GM12878 (cell line): ENCODE measurements at places on chromosomes 7 and 10.

DNA sequence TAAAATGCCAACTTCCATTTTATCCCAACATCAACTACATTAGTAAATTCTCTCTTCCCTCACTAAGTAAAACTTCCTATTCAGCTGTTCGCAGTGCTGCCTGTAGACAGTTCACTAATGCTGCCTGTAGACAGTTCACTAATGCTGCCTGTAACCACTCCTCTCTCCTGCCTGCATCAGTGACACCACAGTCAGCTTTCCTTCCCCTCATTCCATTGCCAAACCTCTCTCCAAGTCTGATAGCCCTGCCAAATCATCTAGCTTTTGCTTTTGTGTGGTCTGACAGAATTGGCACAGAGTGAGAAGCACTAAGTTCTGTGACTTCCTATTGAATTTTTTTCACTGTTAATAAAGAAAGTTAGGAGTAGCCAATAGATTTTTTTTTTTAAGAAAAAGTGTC is 43.0 kb upstream of the MACC1 start:
- DNase-seq, result no peak
- no peaks in the 10 kb centered on the region for H3K36me3 ChIP-seq
- no peak overlapping the region for H3K4me3 ChIP-seq
- no peaks in the 10 kb centered on the region for H3K4me1 ChIP-seq
- H3K27me3 ChIP-seq, result no peaks in the 10 kb centered on the region

- no peak for DNase-seq
- no peaks in the 10 kb centered on the region; the same call in 1 of the 2 replicates for H3K27me3 ChIP-seq
- no peak overlapping the region for H3K27ac ChIP-seq
These were observed 7.1 kb downstream of the CCDC201 start for GRCh38 chr7:45865594-45866410.

- H3K4me3 ChIP-seq, result no peak overlapping the region
- H3K4me1 ChIP-seq, result peaks cover 30% of the 10 kb centered on the region
- H3K27me3 ChIP-seq, result peaks cover 3% of the 10 kb centered on the region; the same call in 1 of the 2 replicates
- no peaks in the 10 kb centered on the region for H3K36me3 ChIP-seq
These were observed 5.7 kb downstream of the TNS3 start for GRCh38 chr7:47576031-47576865.

DNA sequence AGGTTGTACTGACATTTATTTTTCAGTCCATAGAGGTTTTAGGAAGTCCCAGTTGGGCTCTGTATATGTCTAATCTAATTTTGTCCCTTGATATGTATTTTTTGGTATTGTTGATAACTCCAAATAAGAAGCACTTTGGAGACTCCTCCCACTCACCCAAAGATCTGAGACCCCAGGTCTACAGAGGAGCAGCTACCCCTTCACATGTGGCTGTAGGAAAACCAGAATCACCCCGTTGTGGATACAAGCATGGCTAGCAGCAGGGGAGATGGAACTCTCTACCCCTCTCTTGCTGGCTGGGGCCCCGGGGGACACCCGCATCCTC is 9.4 kb downstream of the HHEX start:
- H3K27ac ChIP-seq, result no peak overlapping the region
- no peak for DNase-seq
- no peak overlapping the region; the same call in 1 of the 2 replicates for H3K4me3 ChIP-seq
- H3K4me1 ChIP-seq, result peaks cover 16% of the 10 kb centered on the region
- no peaks in the 10 kb centered on the region for H3K36me3 ChIP-seq

GRCh38 chr7:16989811-16990413 is 108.1 kb upstream of the AGR3 start:
- H3K27ac ChIP-seq, result no peak overlapping the region
- no peaks in the 10 kb centered on the region for H3K4me1 ChIP-seq
- H3K4me3 ChIP-seq, result no peak overlapping the region
- DNase-seq, result no peak

- DNase-seq, result no peak
- no peak overlapping the region for H3K4me3 ChIP-seq
- H3K36me3 ChIP-seq, result no peaks in the 10 kb centered on the region; the same call in 1 of the 2 replicates
- no peaks in the 10 kb centered on the region for H3K27me3 ChIP-seq
These were observed 34.8 kb downstream of the UBE2H start for GRCh38 chr7:129917934-129918333.

- no peak overlapping the region for H3K4me3 ChIP-seq
- no peak overlapping the region for H3K27ac ChIP-seq
- no peaks in the 10 kb centered on the region for H3K27me3 ChIP-seq
These were observed 43.1 kb downstream of the EGFR start for GRCh38 chr7:55061726-55062499.

GRCh38 chr7:117706210-117706609 is 167.0 kb downstream of the CTTNBP2 start:
- H3K27me3 ChIP-seq, result no peaks in the 10 kb centered on the region
- H3K4me1 ChIP-seq, result no peaks in the 10 kb centered on the region
- H3K36me3 ChIP-seq, result no peaks in the 10 kb centered on the region
- H3K27ac ChIP-seq, result no peak overlapping the region

DNA sequence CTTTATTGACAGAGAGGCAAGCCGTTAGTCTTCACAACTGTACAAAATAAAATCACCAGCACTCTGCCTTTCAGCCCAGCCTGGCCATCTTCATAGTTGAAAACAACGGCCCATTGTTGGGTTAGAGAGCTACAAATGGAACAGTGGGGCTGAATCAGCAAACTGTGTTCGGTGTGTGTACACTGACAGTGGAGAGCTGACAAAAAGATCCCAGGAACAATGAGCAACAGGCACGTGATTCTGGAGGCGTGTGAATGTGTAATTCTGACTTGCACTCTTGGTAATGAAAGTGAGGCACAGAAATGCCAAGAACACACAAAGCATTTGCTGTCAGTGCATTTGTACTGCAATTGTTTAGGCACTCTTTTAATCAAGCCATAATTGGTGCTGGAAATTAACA is 303.7 kb downstream of the WDR11 start:
- H3K4me3 ChIP-seq, result no peak overlapping the region
- H3K27ac ChIP-seq, result no peak overlapping the region
- DNase-seq, result no peak
- no peaks in the 10 kb centered on the region for H3K27me3 ChIP-seq
- H3K36me3 ChIP-seq, result no peaks in the 10 kb centered on the region

GRCh38 chr10:103828107-103828506 is 27.3 kb downstream of the SH3PXD2A start:
- no peaks in the 10 kb centered on the region for H3K4me1 ChIP-seq
- H3K27me3 ChIP-seq, result no peaks in the 10 kb centered on the region; the same call in 1 of the 2 replicates
- no peaks in the 10 kb centered on the region for H3K36me3 ChIP-seq
- H3K4me3 ChIP-seq, result no peak overlapping the region
- H3K27ac ChIP-seq, result no peak overlapping the region
- no peak for DNase-seq

GRCh38 chr7:99232082-99232770 is 24.3 kb upstream of the KPNA7 start:
- no peaks in the 10 kb centered on the region for H3K27me3 ChIP-seq
- H3K27ac ChIP-seq, result no peak overlapping the region
- H3K4me3 ChIP-seq, result no peak overlapping the region
- no peaks in the 10 kb centered on the region for H3K36me3 ChIP-seq
- no peaks in the 10 kb centered on the region for H3K4me1 ChIP-seq
- no peak for DNase-seq

- DNase-seq, result no peak
- H3K4me1 ChIP-seq, result no peaks in the 10 kb centered on the region
- no peaks in the 10 kb centered on the region for H3K36me3 ChIP-seq
- no peak overlapping the region for H3K27ac ChIP-seq
These were observed 123.8 kb downstream of the ADRA2A start for GRCh38 chr10:111200505-111201186.

DNA sequence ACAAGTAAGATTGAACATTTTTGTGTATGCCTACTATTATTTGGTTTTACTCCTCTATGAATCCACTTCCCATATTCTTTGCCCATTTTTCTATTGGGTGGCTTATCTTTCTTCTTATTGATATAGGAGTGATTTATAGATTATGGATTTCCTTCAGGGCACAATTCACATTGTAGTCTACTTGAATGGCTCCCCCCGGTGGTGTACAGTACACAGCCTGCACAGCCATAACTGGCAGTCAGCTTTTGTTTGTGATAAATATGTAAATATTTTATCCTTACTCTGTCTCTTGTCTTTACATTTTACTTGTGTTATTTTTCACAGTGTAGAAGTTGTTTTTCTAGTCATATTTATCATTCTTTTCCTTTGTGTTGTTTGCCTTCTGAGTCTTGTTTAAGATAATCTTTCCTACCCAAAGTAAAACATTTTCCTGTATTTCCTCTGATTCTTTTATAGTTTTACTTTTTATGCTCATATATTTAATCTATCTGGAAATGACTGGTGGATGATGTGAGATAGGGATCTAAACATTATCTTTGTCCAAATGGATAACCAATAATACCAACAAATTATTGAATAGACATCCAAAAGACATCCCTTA is 23.9 kb upstream of the CALD1 start:
- H3K4me3 ChIP-seq, result no peak overlapping the region
- DNase-seq, result no peak
- H3K36me3 ChIP-seq, result no peaks in the 10 kb centered on the region
- no peaks in the 10 kb centered on the region for H3K4me1 ChIP-seq

GRCh38 chr10:47254611-47255010 is 45.4 kb upstream of the GDF10 start:
- H3K36me3 ChIP-seq, result no peaks in the 10 kb centered on the region
- DNase-seq, result no peak
- H3K27ac ChIP-seq, result no peak overlapping the region
- no peak overlapping the region for H3K4me3 ChIP-seq

- H3K4me1 ChIP-seq, result peaks cover 4% of the 10 kb centered on the region; the same call in 1 of the 2 replicates
- H3K36me3 ChIP-seq, result no peaks in the 10 kb centered on the region
- no peak overlapping the region for H3K4me3 ChIP-seq
- no peak for DNase-seq
- no peaks in the 10 kb centered on the region for H3K27me3 ChIP-seq
- H3K27ac ChIP-seq, result no peak overlapping the region
These were observed 72.8 kb upstream of the KAT6B start for GRCh38 chr10:74753442-74754211.

GRCh38 chr10:30505543-30506298 is 71.7 kb downstream of the MAP3K8 start:
- no peaks in the 10 kb centered on the region for H3K36me3 ChIP-seq
- H3K27me3 ChIP-seq, result no peaks in the 10 kb centered on the region

GRCh38 chr7:17725821-17726220 is 214.5 kb downstream of the SNX13 start:
- H3K27ac ChIP-seq, result no peak overlapping the region
- no peak for DNase-seq
- no peaks in the 10 kb centered on the region for H3K4me1 ChIP-seq
- no peaks in the 10 kb centered on the region for H3K27me3 ChIP-seq

GRCh38 chr7:94532676-94533075 is 23.1 kb downstream of the CASD1 start:
- no peak overlapping the region for H3K27ac ChIP-seq
- H3K36me3 ChIP-seq, result no peaks in the 10 kb centered on the region
- no peaks in the 10 kb centered on the region for H3K27me3 ChIP-seq
- H3K4me1 ChIP-seq, result no peaks in the 10 kb centered on the region
- DNase-seq, result no peak

DNA sequence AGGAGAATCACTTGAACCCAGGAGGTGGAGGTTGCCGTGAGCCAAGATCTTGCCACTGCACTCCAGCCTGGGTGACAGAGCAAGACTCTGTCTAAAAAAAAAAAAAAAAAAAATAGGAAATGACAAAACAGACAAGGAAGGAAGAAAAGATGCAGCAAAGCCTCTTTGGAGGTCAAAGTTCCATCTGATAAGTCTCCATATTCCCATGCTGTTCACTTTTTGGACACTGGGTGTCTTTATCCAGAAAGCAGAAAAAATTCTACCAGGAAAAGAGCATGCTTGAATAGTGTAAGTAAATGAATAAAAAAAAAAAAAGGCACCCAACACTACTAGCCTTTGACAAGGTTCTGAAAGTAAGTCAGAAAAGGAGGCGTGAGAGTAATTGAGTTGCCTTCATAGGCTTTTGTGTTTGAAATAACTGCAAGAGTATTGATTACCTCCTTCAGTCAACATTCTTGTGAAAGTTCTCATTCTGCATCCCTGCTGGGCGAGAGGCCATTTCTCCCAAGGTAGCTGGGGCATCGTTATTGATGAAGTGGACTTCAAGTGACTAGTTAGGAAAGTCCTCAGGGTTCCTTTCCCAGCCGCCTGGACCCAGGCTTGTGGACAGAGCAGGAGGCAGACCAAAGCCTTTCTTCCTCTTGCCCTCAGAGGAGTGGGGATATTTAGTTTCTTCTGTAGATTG is 133.3 kb upstream of the KIF5B start:
- H3K27me3 ChIP-seq, result no peaks in the 10 kb centered on the region
- DNase-seq, result no peak
- H3K4me3 ChIP-seq, result no peak overlapping the region
- H3K27ac ChIP-seq, result no peak overlapping the region
- no peaks in the 10 kb centered on the region for H3K36me3 ChIP-seq
- H3K4me1 ChIP-seq, result no peaks in the 10 kb centered on the region

DNA sequence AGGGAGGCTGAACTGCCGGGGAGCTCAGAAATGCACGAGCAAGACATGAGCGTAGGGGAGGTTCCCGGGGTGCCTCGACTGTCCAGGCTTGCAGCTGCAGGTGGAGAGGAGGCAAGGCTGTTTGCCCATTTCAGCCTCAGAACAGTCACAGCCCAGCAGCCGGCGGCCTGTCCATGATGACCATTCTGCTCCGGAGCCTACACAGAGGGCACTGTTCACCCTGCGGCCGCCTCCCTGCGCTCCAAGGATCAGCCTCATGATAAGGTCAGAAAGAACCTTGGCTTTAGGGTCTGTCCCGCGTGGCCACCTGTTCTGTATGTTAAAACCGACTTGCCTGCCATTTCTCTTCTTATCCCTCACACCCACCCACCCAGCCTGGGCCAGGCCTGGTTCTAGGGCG is 21.9 kb upstream of the CFAP46 start:
- H3K36me3 ChIP-seq, result no peaks in the 10 kb centered on the region
- H3K27me3 ChIP-seq, result no peaks in the 10 kb centered on the region
- no peak overlapping the region for H3K4me3 ChIP-seq
- peaks cover 3% of the 10 kb centered on the region; the same call in 1 of the 2 replicates for H3K4me1 ChIP-seq
- no peak for DNase-seq
